NCI-H226 (cell line): ENCODE measurements at places on chromosomes 7 and 10.
A peak's percentile ranks its signal among the peaks of the same experiment; 100 is the strongest.

DNA sequence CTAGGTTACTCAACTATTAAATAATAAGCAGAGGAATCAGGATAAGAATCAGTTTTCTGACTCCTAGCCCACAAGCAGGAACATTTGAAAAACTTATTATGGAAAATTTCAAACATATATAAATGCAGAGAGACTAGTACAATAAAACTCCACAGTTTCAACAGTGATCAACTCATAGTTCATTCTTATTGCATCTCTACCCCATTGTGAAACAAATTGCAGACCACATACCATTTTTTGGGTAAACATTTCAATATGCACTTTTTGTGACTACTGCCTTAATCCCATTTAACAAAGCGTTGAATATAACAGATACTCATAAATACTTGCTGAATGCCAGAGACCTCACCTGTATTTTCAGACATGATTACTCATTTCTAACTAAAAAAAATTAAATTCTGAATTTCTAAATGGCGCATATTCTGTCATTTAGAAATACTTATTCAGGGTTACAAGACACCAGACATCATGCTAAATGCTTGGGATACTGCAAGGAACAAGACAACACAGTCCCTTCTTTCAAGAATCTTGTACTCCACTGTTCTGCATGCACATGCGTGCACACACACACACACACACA is 11.4 kb downstream of the CDK6 start:
- no peak for DNase-seq

DNA sequence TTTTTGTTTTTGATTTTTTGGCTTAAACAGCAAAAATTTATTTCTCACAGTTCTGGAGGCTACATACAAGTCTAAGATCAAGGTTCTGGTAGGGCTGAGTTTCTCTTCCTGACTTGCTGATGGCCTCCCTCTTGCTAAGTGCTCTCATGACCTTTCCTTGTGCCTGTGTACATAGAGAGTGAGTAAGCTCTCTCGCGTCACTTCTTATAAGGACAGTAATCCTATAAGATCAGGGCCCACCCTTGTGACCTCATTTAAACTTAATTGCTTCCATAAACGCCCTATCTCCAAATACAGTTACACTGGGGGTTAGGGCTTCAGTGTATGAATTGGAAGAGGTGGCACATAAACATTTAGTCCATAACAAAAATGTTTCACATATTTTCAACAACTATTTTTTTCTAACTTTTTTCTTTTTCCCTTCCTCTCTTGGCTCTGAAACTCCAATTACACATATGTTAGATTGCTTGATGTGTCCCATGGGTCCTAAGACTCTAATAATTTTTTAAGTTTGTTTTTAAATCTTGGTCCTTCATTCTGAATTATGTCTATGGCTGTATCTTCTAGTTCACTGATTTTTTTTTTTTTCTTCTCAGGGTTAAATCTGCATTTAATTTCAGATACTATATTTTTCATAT is 149.8 kb downstream of the HBP1 start:
- DNase-seq = no peak

DNA sequence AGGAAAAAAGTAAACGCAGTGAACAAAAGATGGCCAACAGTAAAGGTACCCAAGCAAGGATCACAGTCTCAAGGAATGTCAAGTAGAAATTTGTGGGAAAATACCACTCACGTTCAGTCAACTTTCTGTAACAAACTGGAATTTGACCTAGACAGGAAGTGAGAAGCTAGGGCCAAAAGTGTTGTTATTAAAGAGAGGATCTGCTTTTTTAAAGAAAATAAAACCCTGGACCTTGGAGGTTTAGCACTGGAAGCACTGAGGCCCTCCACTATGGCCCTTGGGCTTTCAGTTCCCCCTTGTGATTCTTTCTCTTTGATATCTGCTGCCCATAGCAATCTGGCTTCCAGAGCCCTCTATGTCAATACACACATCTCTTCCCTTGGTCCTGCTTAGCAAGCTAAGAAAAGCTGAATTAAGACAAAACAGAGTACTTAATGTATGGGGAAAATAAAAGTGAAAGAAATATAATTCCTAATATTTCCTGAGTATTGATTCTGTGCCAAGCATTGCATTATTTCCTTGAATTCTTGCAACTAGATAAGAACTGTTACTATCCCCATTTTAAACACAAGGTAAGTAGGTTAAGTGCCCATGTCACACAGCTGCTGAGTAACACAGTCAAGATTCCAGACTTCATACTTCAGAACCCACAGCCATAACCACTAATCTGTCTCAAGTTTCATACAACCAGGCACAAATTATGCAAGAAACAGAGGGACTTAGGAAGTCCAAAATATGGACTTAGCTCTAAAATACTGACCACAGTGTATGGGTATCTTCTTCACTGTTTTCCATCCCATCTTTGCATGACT is 2.6 kb upstream of the ZNF438 start:
- DNase-seq = peak; percentile 26

DNA sequence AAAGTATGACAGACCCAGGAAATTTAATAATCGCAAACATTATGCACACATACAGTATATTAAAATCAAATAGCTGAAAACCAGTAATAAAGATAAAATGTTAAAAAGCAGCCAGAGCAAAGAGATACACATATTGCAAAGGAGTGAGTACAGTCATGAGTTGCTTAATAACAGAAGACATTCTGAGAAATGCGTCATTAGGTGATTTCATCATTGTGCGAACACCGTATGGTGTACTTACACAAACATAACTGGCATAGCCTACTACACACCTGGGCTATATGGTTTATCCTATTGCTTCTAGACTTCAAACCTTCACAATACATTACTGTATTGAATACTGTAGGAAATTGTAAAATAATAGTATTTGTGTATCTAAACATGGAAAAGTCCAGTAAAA is 367.6 kb downstream of the NXPH1 start:
- no peak for DNase-seq

DNA sequence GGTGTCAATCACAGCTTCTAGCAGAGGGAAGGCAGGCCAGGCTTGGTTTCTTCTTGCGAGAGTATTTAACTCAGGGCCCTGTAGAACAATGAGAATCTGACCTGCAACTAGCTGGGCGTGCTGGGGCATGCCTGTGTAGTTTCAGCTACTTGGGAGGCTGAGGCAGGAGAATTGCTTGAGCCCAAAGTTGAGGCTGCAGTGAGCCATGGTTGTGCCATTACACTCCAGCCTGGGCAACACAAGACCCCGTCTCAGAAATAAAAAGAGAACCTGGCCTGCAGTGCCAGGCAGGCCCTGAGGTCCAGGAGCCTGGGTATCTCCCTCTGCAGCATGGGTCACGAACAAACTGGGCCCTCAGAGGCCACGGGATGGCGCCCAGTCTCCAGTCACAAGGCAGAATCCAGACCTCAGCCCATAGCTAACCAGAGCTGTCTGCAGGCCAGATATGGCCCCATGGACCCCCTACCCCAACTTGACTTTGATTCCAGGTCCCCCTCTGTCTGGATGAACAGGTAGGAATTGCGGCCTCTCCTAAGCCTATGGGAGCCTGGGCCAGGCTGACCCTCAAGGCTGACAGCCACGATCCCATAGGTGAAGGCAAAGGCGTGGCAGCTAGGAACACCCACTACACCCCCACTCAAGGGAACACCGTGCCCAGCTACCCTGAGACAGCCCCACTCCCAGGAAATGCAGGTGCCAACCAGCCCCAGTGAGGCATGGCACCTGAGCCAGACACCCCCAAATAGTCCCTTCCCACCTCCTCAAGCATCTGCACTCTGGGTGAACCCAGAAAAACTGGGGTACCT is 102.7 kb upstream of the TNRC18 start:
- DNase-seq = no peak

- DNase-seq = no peak
Measured at GRCh38 chr7:142438923-142439515, 181.2 kb upstream of the PRSS58 start.

DNA sequence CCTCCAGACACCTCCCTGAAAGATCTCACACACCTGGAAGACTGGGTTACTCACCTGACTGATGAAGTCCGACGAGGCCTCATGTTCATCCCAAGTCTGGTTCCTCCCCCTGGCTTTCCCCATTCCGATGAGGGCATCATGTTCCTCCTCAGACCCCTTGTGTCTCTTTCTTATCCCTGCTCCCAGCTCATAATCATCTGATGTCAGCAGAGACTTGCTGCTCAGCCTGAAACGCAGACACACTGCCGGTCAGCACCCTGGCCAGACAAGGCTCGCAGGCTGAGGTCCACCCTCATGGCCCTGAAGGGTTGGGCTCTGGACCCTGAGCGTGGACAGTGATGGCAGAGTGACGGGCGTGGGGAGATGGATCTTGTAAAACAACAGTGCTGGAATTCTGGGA is 64.3 kb downstream of the TNRC18 start:
- DNase-seq = no peak

DNA sequence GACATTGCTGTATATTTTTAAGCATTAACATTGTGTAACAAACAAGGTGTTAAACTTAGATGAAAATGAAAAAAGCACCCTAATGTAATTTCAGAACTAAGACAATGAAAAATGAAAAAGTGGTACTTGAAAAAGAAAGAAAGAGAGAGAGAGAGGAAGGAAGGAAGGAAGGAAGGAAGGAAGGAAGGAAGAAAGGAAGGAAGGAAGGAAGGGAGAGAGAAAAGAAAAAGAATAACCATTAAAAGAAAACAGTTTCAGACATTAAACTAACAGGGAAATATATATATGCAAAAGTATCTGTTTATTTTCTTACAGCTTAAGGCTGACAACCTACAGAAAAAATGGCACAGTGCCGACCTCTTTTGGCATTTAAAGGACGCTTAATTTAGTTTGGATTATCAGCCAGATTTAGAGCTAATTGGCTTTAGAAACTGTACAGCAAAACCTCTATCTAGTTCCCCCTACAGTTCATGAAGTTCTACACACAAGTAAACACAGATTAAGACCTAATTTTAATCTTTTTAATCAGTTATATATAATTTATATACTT is 13.8 kb downstream of the MTERF1 start:
- DNase-seq = no peak

DNA sequence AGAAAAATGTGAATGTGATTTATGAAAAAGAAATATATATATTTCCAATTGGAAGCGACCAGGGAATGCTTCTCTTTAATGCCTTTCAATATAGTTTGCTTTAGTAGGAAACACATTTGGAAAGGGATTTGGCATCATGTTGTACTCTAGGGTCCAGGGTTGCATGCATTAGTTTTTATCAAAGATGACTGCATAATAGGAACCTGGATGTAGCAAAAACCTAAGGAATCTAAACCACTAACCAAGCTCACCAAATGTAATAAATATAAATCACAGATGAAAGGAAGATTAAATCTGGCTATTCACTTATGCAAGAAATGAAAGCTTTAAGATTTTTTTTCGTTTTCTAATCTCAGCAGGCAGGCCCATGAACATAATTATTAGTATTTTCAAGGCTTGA is 120.0 kb downstream of the ATXN7L1 start:
- no peak for DNase-seq

GRCh38 chr7:51644216-51644615 is 327.6 kb upstream of the COBL start:
- DNase-seq = no peak

DNA sequence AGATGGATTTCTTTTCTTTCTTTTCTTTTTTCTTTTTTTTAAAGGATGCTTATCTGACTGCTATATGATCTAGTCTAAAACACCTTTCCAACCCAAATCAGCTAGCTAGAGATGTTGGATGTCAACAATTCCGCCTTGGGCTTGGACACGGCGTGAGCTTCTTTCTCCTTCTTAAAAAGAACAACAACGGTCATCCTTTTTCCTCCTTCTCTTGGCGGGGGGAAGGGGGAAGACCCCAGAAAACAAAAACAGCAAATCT is 1.0 kb downstream of the BEND7 start:
- DNase-seq = no peak

GRCh38 chr7:29126804-29127203 is 19.5 kb downstream of the CPVL start:
- no peak for DNase-seq

- no peak for DNase-seq
Measured at GRCh38 chr10:62580396-62580795, 206.2 kb downstream of the ZNF365 start.

- no peak for DNase-seq
Measured at GRCh38 chr10:1454951-1455350, 282.4 kb downstream of the ADARB2 start.

GRCh38 chr10:86377797-86378146 is 11.2 kb upstream of the GRID1 start:
- no peak for DNase-seq

DNA sequence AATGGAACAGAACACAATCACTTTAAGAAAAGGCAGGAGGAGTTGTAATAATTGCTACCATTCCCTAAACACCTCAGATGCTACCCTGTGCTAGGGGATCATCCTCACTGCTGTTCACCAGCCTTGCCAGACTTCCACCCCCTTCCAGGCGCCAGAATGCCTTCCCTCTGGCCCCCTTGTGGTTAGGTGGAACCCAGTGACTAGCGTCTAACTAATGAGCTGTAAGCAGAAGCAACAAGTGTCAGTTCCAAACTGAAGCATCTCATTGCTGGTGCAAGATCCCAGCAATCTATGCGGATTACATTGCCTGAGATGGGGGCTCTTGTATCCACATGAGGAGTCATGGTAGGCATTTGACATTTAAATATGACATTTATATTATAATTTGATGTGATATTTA is 86.6 kb downstream of the FRMD4A start:
- DNase-seq = no peak
